Muscle of back (tissue), 13 donors: ENCODE measurements at places on chromosomes 4 and X. TPM values are rescaled to one million over a fixed set of nuclear protein-coding genes. Genes with fewer than 3 reads are reported as not detected.

GRCh38 chrX:139026811-139027210, 315.3 kb upstream of the FGF13 start:
- DNase-seq: no peak

The ATRX gene
- polyA plus RNA-seq: 55.9 TPM

DNA sequence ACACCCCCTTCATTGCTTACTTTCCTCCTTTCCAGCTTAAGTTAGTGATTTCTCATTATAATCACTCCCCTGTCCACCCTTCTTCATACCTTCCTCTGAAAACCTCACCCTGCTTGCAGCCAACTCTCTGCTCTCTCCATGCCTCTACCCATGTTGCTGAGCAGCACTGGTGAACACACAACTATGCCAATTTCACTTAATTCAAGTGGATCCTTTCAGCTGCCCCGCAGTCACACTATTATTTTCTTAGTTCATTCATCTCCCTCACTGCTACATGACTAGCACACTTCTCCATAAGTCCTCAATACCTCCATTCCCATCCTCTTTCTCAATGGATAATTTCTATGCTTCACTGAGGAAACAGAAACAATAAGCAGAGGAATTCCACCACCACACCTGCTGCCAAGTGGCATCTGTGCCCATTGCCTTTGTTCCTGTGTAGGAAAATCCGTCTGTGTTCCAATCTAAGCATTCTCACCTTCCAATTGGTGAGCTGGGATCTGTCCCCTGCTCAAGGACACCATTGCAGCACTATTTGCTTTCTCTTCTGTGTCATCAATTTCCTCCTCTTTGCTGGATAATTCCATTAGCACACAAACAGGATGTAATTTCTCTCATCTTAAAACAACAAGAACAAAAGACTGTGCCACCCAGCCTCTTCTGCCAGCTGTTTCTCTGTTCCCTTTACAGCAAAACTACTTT, 25.2 kb upstream of the PRSS48 start:
- DNase-seq: no peak

GRCh38 chr4:73080789-73081188, 11.3 kb upstream of the COX18 start:
- no peak for DNase-seq
